Stimulated activated CD4-positive, alpha-beta T cell treated with anti-CD3 and anti-CD28 coated beads, Interleukin-1b, Interleukin-23, amount 100 ng/mL, for 1 hour (primary cell): ENCODE measurements at places on chromosomes 7 and 10.

GRCh38 chr7:130966246-130967009, 232.4 kb upstream of the KLF14 start:
- no peak for DNase-seq

DNA sequence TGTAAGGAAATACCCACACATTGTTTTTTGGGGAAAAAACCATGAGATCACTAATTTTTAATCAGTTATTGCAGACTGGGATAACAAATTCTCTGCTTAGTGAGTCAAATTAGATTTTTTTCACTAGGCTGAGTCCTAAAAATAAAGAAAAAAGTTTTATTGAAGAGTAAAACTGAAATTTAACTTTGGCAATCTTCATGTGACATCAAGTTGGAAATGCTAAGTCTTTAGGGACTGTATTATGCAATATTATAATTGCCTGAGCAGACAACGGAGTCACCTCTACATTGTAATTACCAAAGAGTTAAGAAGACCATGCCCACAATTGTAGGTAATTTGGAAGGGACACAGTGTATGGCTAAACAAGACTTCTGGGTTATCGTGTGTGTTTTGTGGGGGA, 2.2 kb upstream of the CLEC5A start:
- DNase-seq = no peak

DNA sequence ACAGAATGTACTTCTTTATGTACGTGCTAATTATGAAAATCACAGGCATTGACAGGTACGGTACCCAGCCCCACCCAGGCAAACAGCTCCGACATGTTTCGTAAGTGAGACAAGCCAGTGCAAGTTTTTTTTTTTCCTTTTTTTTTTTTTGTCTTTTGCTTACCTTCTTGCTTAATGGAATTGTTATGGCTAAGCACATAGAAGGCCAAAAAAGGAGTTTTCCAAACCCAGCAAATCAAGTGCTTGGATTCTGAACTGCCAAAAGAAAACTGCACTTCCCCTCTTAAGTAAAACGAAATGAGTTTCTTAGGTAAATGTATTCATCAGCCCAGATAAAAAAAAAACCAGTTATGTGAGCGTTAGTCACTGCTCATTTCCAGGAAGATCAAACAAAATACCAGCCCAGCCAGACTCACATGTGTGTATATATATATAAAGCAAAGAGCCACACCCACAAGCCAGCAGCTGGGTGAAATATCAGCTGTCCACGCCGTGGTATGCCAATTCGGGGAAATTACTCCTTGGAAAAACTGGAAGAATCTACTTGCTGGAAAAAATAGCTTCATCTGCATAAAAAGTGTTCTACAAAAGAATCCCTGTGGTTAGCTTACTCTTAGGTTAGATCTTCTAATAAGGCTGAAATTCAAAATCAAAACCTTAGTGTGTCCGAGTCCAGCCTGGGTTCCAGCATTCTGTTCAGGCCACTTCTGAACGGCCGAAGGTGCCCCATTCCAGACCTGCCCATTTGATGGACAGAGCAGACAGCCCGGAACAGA, 8.0 kb downstream of the KLF6 start:
- DNase-seq = no peak

DNA sequence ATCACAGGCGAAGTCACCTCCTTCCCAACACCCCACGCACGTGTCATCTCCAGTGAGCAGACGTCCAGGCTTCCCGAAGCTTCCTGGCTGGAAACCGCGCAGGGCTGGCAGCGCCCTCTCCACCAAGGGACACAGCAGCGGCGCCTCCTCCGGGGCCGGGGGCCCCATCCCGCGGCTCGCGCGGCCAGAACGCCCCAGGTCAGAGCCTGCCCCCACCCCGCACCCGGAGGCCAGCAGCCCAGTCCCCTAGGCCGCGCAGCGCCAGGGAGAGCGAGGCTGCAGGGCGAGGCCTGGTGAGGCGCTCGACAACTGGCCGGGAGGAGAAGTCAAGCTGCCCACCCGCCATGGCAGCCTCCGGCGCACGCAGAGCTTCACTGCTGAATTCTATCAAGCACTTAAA, 247.0 kb downstream of the SEMA3D start:
- DNase-seq = no peak

GRCh38 chr7:130906575-130906974, 172.6 kb upstream of the KLF14 start:
- no peak for DNase-seq

DNA sequence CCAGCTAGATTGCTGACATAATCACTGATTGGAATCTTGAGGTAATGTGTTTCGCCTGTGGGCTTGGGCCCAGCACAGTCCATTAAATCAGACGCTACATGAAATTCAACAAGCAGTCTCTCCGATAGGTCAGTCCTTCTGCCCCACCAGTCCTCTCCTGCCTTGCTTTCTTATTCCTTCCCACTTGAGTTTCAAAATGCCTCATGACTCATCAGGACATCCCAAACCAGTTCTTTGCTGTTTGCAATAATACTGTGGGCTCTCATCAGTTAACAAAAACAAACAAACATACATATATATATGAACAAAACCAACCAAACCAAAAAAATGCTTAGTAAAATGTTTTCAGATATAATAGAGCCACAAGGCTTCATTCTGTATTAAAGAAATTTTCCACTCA, 599.0 kb downstream of the SORCS1 start:
- no peak for DNase-seq

GRCh38 chr7:41881331-41882130, 178.6 kb upstream of the INHBA start:
- DNase-seq = peak; percentile 35
